ENCODE measurements at places on chromosomes 3 and 15. TPM values are rescaled to one million over a fixed set of nuclear protein-coding genes. Genes with fewer than 3 reads are reported as not detected.

Gene NEK10
- 6.2 TPM for polyA plus RNA-seq

Gene SLC24A5
- polyA plus RNA-seq: 0.31 TPM

Gene SCAANT1
- 1.6 TPM for polyA plus RNA-seq

- no peak for DNase-seq
Measured at GRCh38 chr3:119598410-119599098, 869 bp downstream of the PLA1A start.

GRCh38 chr3:48655606-48656005 is 7.1 kb downstream of the CELSR3 start:
- DNase-seq: no peak

DNA sequence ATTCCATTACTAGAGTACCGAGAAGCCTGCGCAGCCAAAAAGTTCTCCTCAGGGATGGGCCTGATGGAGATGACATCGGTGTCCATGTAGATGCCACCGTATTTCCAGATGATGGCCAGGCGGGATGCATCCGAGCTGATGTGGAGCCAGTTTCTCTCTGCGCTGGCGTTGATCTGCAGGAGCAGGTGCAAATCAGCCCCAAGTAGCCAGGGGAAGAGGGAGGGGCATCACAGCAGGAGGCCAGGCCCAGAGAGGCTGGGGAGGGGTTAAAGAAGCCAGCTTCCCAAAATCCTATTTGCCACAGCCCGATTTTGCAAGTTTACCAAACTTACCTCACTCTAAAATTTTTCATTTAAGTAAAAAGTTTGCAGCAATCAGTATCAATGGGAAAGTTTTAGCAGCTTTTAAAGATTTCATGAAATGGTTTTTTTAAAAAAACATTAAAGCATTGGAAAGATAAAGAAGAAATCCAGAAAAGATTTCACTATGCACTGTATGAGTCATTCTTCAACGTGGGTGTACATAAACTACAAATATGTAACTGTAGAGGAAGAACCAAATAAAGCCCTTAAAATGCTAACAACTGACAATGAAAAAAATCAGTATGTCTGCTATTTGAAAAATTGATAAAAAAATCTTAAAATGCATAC is 7.4 kb downstream of the A4GNT start:
- DNase-seq: no peak

GRCh38 chr3:66962664-66963063 is 35.4 kb upstream of the KBTBD8 start:
- no peak for DNase-seq

GRCh38 chr3:143831208-143831607 is 17.1 kb downstream of the SLC9A9 start:
- DNase-seq: no peak

Data from right lung (tissue), 10 donors.